Fibroblast of skin of scalp (primary cell): ENCODE measurements at places on chromosomes 5 and 9.

DNA sequence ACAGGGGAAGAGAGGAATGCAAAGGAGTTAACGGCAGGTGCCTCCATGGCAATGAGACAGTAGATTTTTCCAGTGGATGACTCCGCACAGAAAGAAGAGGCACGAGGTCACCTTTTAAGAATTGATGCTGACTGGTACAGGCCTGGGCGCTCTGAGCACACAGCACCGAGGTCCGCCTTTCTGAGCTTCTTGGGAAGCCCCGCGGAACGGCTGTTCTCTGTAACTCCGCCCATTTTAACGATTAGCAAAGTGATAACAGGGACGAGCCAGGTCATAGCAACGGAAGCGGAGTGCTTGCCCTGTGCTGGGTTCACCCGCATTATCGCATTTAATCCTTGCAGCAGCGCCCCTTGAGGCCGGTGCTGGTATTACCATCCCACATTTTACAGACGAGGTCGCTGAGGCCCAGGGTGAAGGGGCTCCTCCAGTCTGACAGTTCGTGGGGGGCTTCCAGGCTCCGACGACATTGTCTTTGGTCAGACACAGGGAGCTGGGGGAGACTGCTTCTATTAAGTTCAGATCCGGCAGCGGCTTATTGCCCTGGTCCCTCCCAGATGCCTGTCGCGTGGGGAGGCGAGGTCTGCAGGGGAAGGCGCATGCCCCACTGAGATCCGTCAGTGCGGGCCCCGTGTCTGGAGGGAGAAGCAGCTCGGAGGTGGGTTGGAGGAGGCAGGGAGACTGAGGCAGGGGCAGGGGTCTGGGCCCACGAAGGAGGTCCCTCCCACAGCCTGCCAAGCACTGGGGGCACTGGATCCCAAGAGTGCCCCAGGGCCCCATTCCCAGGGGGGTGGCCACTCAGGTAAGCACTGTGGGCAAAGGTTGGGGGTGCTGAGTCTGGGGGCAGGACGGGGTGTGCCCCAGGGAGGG, 22.3 kb upstream of the HMCN2 start:
- peak; percentile 50 for DNase-seq

DNA sequence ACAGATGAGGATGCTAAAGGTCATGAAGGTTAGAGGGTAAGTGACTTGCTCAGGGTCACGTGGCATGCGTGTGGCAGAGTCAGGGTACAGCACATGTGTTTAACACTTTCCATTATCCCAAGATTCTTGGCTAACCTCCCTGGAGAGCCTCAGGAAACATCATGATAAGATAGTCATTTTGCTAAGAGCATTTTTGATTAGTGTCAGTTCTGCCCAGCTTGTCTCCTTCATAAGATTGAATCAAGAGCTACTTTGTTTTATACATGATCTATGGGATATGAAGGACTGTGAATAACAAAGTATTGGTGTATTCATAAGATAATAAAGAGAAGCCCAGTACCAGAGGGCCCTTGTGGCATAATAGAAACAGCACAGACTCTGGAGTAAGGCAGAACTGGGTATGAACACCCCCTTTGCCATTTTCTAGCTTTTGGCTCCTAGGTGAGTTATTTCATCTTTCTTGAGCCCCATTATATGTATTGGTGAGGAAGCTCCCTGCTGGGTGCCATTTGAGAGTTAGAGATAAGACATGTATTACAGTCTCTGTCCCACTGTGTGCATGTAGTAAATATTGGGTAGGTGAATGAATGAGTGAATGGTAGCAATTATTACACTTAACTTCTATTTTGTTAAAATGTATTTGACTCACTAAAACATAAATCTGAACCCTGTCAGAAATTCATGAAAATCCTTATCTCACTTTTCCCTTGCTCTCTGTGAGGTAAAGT, 16.1 kb downstream of the PTPDC1 start:
- DNase-seq: no peak

DNA sequence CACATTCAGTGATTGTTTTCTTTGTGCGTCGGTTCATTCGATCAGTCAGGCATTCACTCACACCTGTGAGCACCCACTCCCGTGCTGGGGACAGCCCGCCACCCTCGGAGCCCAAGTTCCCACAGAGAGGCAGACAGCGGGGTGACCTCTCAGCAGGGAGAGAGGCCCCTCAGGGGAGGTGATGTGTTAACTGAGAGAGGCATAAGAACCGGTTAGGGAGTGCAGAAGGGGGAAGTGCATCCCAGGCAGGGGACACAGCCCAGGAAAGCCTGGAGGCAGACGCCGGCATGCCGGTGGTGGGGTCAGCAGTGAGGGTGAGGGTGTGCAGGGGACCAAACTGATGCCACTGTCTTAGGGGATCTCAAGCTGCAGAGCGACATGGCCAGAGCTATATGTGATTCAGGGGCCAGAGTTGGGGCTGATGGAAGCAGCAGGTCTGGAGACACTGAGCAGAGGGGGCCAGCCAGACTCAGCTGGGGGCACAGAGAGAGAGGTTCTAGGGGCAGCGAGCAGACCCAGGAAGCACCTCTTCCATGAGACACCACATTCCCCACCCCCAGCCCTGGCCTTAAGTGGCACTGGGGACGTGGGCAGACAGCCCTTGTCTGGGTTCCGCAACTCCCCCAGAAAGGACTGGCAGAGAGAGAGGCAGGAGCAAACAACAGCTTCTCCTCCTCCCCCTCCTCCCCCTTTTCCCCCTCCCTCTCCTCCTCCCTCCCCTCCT, 35.9 kb downstream of the HK3 start:
- DNase-seq: no peak

DNA sequence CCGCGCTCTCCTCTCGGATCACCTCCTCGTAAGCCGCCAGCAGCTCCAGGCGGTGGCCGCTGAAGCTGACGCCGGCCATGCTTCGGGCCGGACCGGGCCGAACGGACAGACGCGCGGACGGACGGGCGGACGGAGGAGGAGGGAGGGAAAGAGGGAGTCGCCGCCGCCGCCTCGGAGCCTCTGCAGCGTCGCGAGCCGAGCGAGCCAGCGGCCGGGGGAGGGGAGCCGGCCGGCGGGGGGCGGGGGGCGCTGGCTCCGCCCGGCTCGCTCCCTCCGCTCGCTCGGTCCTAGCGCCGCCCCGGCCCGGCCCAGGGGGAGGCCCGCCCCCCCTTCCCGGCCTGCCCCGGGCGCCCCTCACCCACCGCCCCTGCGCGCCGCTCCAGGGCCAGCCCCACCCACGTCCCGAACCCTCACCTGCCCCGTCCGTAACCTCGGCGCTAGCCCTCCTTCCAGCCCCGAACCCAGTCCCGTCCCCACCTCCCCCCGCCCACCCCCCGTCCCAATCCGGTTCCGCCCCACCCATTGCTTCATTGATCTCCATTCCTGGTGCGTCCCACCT, at the start of gene DBN1:
DBN1 (minus strand) TSS at position 192 of the 559 bp plus-strand sequence; CDS start at position 79, 113 bp downstream.
- peak; percentile 79 for DNase-seq

GRCh38 chr5:169006842-169007790, 293.8 kb downstream of the SLIT3 start:
- DNase-seq: peak; percentile 41

GRCh38 chr9:35697486-35697885, 7.8 kb upstream of the TPM2 start:
- DNase-seq: no peak

- DNase-seq: no peak
Observed at GRCh38 chr9:128629852-128630545, 26.6 kb downstream of the DYNC2I2 start.

GRCh38 chr5:140317859-140318258, 15.0 kb upstream of the PFDN1 start:
- peak; percentile 60 for DNase-seq

DNA sequence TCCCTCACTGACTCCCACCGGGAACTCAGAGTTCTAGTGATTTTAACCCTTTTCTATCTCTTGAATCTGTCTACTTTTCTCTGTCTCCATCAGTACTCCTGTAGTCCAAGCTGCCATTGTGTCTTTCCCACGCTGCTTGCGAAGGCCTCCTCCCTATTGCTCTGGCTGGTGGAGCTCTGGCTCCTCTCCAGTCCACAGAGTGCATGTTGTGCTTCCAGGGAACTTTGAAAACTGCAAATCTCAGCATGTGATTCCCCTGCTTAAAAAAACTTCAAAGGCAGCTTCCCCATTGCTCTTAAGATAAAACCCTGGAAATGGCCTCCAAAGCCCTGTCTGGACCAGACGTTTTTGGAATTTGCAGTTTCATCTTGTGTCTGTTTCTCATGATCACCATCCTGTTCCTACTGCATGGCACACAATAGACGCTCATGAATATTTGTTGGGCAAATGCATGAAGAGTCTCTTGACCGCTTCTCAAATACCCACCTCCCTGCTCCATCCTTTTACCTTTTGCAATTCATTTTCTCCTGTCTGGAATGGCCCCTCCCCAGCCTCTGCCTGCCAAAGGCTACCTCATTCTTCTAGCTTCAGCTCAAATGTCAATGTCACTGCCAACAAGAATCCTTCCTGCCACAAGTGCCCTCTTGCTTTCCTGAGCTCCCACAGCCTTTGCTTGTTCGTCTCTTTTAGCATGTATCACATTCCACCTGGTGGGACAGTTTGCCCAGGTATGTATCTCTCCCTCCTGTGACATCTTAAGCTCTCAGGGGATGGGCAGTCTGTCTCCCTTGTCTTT, 293.2 kb downstream of the ARHGAP26 start:
- DNase-seq: peak; percentile 60

GRCh38 chr5:53095217-53095616, 14.3 kb downstream of the MOCS2 start:
- DNase-seq: no peak

DNA sequence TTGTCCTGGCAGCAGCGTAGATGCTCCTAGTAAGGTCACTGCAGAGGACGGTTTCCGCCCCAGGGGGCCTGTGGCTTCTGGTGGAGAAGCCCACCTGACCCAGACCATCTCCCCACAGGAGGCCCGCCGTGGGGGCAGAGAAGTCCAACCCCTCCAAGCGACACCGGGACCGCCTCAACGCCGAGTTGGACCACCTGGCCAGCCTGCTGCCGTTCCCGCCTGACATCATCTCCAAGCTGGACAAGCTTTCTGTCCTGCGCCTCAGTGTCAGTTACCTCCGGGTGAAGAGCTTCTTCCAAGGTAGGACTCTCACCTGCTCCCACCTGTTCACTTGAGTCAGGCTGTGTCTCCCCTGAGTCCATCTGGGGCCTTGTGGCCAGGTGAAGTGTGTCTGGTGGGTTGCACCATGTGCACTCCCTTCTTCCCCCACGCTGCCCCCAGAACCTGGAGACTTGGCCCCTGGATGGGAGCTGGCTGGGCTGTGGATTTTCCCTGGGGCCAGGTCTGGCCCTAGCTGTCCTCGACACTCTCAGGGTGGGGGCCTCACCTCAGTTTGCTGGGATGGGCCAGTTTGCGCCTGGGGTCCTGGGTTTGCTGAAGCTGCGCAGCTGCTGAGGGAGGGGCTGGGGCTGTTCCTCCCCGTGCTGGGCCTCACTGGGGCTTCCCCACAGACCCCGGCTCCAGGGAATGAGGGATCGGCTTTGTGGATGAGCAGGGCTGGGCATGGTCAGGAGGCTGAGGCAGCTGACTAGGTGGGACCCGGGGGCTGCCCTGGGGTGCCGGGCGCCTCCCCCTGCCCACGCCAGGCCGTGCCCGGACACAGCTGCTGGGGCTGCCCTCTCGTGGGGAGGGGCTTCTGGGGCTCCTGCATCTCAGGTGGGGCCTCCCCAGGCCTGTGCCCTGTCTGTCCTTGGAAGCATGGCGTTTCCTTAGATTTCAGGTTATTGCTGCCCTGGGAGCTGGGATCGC, 32.4 kb downstream of the AHRR start:
- DNase-seq: no peak

DNA sequence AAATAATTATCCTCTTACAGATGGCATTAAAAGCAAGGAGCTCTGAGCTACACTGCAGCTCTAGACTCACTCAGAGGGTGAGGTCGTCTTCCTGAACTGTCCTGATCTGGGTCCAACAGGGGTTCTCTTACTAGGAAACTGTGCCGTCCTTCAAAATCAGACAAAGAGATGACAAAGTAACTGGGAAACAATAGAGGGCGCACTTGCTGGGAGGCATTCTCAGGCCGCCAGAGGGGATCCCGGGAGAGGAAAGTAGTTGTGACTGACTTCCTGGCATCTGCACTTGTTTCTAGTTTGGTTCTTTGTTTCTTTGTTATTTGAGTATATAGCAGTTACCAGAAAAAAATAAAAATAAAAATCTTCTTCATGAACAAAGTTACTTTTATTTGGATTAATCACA, 142.9 kb upstream of the MSX2 start:
- peak; percentile 35 for DNase-seq

DNA sequence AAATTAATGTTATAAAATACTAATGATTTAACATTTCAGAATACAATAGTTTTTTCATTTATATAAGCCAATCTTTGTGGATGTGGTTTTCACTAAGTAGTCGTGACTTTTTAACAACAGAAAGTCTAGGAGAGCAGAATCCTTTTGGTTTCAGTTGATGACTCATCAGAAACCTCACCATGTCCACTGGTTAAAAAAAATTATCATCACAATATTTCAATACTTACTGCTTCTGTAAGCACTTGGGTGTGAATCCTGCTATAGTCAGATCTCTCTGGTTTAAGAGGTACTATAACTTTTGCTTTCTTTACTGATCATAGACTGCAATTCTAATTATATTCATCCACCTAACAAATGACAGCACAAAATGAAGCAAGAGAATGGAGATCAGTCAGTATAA, 77.2 kb downstream of the MRPS30 start:
- DNase-seq: peak; percentile 3

- DNase-seq: no peak
Observed at GRCh38 chr5:68946728-68947127, 147.1 kb upstream of the SLC30A5 start.

DNA sequence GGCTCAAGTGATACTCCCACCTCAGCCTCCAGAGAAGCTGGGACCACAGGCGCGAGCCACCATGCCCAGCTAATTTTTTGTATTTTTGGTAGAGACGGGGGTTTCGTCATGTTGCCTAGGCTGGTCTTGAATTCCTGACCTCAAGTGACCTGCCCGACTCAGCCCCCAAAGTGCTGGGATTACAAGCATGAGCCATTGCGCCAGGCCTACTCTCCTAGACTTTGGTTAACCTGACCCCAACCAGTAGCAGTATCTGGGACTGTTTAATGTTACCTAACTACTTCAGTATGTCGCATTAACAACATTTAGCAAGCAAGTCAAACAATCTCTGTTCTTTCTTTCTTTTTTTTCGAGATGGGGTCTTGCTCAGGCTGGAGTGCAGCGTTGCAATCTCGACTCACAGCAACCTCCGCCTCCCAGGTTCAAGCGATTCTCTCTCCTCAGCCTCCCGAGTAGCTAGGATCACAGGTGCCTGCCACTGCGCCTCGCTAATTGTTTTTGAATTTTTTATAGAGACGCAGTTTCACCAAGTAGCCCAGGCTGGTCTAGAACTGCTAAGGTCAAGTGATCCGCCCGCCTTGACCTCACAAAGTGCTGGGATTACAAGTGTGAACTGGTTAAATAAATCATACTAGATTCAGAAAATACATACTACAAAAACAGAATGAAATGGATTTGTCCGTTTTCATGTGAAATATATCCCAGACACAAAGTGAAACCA, 2.0 kb downstream of the AK3 start:
- DNase-seq: no peak

GRCh38 chr9:125977223-125977622, 230.1 kb downstream of the PBX3 start:
- peak; percentile 19 for DNase-seq

DNA sequence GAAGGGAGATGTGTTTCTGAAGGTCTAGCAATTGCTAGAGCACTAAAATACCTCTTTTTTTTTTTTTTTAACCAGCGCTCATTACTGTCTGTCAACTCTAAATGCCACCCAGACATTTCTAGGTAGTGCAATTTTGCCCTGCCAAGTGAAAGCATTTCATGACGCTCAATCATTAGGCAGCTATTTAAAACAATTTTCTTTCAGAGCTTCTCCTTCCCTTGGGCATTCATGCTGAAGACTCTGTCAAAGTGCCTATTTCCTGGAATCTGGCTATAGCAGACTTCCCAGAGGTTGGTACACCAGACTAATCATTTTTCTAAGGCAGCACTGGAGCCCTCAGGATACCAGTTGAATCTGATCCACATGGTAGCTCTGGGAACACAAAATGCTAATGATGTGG, 97.0 kb upstream of the ANKRD55 start:
- DNase-seq: no peak
